ENCODE measurements at places on chromosomes 4 and X. TPM values are rescaled to one million over a fixed set of nuclear protein-coding genes. Genes with fewer than 3 reads are reported as not detected.

Gene PRR32
- total RNA-seq: not detected

GRCh38 chrX:18755651-18756050, 48.2 kb downstream of the PPEF1 start:
- no peak for DNase-seq

- DNase-seq: no peak
Measured at GRCh38 chr4:10662937-10663336, 21.6 kb downstream of the CLNK start.

DNA sequence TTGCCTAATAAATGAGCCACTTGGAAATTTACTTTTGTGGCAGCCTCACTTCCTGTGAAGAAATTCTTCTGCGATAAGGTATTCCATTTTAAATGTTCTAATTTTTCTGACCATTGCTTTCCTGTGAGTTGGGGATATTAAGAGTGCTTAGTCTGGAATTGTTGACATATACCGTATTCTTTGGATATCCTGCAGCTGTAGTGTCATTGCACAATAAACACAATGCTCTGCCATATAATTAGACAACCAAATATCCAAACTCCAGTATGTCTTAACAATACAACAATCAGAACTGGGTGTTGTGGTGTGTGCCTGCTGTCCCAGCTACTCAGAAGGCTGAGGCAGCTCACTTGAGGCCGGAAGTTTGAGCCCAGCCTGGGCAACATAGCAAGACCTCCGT, 99.4 kb downstream of the LUZP4 start:
- DNase-seq: no peak

Gene SOD3
- total RNA-seq: 21.1 TPM

DNA sequence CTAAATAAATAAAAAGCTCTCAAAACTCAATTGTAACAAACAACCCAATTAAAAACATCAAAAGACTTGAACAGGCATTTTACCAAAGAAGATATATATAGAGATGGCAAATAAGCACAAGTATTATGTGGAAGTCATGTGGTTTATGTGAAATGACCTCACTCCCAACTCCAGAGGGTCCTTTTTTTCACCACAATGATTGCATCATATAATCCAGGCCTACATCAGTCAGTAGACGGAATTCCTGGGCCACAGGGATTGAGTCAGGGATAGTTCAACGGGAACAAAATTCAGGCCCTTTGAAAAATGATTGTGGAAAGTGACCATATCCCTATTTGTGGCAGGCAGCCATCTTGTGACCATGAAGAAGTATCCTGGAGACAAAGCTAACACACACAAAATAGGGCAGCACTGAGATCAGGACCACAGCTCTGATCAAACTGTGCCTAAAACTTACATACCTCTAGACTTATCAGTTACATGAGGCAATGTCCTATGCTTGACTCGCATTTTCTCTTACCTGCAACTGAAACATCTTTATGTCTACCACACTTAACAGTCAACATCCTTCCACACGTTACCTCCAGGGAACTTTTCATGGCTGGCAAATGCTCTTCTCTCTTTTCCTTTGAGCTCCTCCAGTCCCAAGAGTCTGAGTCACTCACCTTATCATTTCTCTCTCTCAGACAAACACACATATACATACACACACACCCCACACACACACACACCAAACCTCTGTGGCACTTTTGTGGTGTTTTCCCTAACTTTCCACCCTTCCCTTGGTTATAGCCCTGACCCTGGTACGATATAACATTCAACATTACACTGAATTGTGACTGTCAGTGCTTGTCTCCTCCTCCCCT, 113.5 kb downstream of the PHF8 start:
- peak; percentile 7 for DNase-seq

Gene MUC7
- not detected for total RNA-seq

GRCh38 chr4:184932343-184932742, 85.9 kb upstream of the HELT start:
- no peak for DNase-seq

Gene PCDH11X
- total RNA-seq: not detected

DNA sequence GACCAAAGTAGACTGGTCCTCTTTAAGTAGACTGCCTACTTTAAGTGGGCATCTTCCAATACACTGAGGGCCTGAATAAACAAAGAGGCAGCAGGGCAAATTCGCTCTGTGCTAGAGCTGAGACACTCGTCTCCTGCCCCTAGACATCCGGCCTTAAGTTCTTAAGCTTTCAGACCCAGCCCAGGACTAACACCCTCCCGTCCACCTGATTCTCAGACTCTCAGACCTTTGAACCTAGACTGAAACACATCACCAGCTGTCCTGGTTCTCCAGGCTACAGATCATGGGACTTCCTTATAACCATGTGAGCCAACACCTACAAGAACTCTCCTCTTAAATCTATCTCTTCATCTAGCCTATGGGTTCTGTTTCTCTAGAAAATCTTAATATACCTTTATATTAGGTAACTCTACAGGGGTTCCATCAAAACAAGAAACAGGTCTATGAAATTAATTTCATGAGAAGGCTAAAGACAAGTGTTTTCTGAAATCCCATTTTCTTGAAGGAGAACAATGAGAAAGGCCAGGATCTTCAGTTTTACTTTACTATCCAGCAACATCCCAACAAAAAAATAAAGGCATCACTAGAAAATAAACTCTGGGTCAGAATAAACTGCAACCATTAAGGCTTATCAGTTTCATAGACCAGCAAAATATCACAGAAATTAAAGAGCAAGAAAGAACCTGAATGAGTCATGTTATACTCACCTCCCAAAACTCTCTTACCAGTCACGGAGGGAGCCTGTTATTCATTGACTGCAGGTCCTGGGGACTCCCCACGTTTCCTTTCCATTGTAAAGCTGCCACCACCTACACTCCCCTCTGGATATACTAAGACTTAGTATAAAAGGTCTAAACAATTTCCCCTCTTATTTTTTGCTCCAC, 14.8 kb downstream of the ADGRA3 start:
- DNase-seq: peak; percentile 95

DNA sequence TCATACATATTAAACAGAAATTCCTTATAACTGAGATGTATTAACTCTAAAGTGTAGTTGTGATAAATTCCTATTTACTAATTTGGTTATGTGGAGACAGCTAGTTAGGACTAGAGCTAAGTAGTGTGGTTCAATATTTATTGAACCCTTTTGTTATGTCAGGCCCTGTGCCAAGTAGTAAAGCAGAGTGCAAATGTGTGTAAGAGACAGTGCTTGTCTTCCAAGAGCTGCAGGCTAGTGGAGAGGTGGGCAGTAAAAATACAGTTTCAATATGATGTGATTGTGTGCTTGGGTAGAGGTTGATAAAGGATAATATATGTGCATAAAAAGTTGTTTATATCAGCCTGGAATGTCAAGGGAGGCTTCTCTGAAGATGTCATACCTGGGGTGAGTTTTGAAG, 80.0 kb downstream of the TBC1D19 start:
- no peak for DNase-seq

Gene CSN1S1
- not detected for total RNA-seq
